Activated CD4-positive, alpha-beta T cell treated with anti-CD3 and anti-CD28 coated beads for 4 hours (primary cell): ENCODE measurements at places on chromosomes 12 and 14.
A peak's percentile ranks its signal among the peaks of the same experiment; 100 is the strongest.

DNA sequence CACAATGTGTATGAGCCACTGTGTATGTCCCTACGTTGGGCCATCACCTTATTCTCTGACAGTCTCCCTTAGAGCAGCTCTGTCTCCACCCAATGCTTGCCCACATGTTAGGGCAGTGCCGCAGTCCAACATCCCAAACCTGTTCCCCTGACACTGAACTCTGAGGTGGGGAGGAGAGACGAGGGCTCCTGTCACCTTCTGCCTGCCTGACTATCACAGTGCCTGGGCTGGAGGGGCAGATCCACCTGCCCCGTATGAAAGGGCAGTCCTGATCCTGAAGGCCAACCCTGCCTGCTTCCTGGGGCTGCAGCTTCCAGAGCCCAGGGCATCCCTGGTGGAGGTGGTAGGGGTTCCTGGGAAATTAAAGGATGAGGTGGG, 2.2 kb downstream of the TGM1 start:
- DNase-seq, result no peak

DNA sequence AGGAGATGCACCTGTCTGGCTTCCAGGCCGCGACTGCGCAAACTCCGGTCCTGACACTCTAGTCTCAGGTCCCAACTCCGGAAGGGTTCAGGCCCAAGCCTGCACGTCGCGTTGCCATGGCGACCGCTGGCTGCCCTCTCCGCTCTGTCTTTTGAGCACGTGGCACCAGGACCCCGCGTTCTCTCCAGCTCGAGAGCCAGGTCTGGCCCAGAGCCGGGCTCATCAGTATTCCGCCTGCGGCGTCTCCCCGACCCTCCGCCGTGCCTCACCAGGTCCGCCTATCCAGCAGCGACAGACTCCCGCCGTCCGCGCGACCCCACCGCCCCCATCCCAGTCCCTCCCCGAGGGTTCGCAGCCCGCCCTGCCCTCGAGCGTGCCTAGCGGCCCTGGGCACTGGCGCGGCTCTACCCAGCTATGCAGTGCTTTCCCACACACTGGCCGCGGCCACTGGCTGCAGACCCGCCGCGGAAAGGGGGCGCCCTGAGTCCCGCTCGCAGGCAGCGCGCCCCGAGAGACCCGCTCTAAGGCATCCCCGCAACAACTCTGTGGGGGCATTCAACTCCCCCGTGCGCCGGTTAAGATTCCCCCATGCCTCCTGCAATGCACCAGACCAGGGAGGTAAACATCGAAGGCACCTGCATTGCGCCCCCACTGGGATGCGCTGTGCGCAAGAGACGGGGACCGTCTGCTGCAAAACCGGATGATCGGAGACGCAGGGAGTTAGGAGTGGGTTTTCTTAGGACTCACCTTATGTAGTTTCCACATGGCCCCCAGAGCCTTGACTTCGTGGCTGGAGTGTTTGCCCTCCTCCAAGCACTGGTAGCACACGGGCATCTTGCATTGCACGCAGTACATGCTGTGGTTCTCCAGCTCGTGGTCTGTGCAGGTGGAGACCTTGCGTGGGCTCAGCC, 1.3 kb downstream of the TRIM9 start:
- DNase-seq, result peak; percentile 38

- DNase-seq, result no peak
Observed at GRCh38 chr14:77000340-77001270, 27.9 kb downstream of the IRF2BPL start.

- no peak for DNase-seq
Observed at GRCh38 chr14:104746934-104747481, 5.9 kb upstream of the SIVA1 start.

DNA sequence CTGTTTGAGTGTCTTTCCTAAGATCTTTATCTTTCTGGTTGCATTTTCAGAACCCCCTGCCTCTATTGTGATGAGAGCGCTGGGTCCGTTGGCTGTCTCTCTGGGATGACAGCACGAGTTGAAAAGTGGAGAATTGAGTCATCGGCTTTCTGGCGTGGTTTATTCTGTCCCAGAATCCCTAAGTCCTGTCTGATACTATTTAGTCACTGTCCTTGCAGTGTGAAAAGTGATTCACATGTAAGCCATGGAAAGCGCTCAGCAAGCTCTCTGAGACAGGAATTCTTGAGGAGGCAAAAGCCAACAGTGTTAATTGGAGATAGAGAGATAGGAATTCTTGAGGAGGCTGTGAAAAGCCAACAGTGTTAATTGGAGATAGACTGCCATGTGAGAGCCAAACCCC, 121.7 kb downstream of the CHST11 start:
- DNase-seq, result no peak

DNA sequence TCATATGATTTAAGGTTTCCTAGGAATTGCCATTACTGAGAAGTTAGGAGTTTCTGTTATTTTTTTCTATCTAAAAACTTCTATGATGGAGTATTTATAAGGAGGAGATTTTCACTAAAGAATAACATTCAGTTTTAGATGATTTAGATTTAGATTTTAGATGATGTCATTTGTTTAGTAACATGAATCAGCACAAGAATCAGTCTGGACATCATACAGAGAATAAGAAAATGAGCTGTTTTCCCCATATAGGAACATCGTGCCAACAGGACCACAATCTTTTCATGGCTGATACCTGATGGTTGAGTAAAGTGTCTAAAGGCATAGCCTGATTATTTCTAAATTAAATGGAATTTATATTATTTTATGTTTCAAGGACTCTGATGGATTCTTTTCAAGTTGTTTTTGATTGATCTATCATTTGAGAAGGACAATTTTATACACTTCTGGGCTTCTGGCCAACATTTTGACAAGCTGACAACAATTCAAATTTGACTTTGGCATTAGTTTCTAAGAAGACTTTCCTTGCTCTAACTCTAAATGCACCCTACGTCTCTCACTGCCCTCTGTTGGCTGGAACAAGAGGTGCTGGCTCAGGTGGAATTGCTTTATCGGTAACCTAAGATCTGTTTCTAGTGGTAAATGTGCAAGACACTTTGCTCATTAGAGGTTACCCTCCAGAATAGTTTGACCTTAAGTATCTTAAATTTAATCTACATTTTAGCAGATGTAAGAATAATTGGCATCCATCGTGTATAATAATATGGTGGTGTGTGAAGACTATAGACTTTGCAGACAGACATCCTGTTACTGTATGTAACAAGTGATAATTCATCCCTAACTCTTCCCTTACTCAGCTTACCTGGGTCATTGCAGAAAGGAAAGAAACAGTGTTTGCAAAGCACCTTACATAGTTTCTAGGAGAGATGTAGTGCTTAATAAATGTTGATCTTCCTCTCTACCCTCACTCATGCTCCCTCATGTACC, 42.8 kb upstream of the CPSF6 start:
- no peak for DNase-seq

GRCh38 chr14:99803106-99803775, 10.0 kb downstream of the EML1 start:
- no peak for DNase-seq

- DNase-seq, result no peak
Observed at GRCh38 chr14:64610049-64610746, 60.4 kb downstream of the PPP1R36 start.

GRCh38 chr14:105660816-105661531, 134.6 kb downstream of the TMEM121 start:
- no peak for DNase-seq

GRCh38 chr12:54945082-54945481, 39.5 kb downstream of the TESPA1 start:
- DNase-seq, result no peak

GRCh38 chr12:80299976-80300375, 144.1 kb upstream of the PTPRQ start:
- DNase-seq, result no peak

- no peak for DNase-seq
Observed at GRCh38 chr12:48340943-48341342, 9.8 kb downstream of the ZNF641 start.

- DNase-seq, result no peak
Observed at GRCh38 chr12:121391619-121392324, 8.1 kb upstream of the RNF34 start.

DNA sequence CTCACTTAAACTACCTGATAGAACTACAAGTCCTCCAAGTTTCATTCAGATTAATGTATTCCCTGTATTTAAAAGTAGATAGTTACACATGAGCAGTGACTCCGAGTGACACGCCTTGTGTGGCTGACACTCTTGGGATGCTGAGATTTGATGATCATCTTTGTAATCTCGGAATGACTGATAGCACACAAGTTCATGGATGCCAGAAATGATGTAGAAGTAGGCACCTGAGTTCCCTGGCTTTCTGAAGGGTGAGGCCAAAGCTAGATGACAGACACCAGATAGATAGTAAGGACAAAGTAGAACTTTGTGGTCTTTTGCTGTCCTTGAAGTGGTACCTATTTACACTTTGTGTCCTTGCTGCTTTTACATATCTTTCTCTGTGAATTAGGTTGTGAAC, 491.2 kb downstream of the PCNX1 start:
- no peak for DNase-seq
